MCF 10A (cell line): ENCODE measurements at places on chromosomes 5 and 9. TPM values are rescaled to one million over a fixed set of nuclear protein-coding genes. Genes with fewer than 3 reads are reported as not detected.

GRCh38 chr9:92206488-92206887, 87.0 kb downstream of the IARS1 start:
- H3K4me3 ChIP-seq: no peak overlapping the region
- DNase-seq: peak; percentile 24
- no peaks in the 10 kb centered on the region for H3K4me1 ChIP-seq

GRCh38 chr9:86175743-86176456, 76.5 kb upstream of the GOLM1 start:
- H3K36me3 ChIP-seq: peaks cover 5% of the 10 kb centered on the region
- H3K4me3 ChIP-seq: no peak overlapping the region
- H3K4me1 ChIP-seq: peaks cover 14% of the 10 kb centered on the region
- no peak overlapping the region for H3K27ac ChIP-seq
- DNase-seq: peak; percentile 58
- H3K27me3 ChIP-seq: no peaks in the 10 kb centered on the region

DNA sequence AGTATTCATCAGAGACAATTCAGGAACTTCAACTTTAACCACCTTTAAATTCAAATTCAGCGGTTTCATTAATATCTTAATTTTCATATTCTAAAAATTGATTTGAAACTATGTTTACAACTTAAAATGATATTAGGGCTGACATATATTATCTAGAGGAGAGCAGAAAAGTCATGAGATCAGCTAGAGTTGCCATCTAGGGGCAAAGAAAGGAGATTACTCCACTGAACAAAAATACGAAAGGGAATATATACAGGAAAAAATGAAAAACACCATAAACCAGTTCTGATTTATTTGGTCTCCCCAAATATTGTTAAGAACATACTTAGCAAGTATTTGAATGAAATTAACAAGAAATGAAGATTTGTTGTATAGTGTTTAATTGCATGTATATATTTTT, 946.3 kb downstream of the DTWD2 start:
- H3K4me1 ChIP-seq: no peaks in the 10 kb centered on the region
- no peak overlapping the region for H3K27ac ChIP-seq
- H3K4me3 ChIP-seq: no peak overlapping the region
- no peaks in the 10 kb centered on the region for H3K27me3 ChIP-seq
- DNase-seq: no peak

LMNB1 gene
- total RNA-seq: 19.6 and 31.6 TPM in 2 replicates

FOXD4L6 gene
- total RNA-seq: 0.30 and 0.69 TPM in 2 replicates

- peaks cover 9% of the 10 kb centered on the region for H3K27me3 ChIP-seq
- no peak overlapping the region for H3K27ac ChIP-seq
- no peaks in the 10 kb centered on the region for H3K36me3 ChIP-seq
- H3K4me1 ChIP-seq: no peaks in the 10 kb centered on the region
- no peak overlapping the region for H3K4me3 ChIP-seq
These were observed 57.5 kb upstream of the STK32A start for GRCh38 chr5:147177125-147177840.

DNA sequence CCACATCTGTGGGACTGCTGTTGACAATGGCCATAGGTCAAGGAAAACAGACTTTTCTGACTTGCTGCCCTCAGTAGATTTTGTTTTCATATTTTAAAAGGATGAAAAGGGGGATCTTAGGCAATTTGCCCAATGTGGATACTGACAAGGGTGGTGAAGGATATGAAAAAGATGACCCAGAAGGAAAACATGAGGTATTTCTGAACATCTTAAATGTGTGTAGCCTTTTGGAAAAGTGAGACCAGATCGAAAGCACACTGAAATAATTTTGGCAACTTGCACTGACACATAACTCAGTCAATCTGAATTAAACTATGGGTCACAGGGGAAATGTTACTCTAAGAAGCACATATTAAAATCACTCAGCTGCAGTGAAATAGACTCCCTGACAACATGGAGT, 1793.0 kb upstream of the ACO1 start:
- DNase-seq: no peak
- no peaks in the 10 kb centered on the region for H3K27me3 ChIP-seq
- no peaks in the 10 kb centered on the region for H3K4me1 ChIP-seq
- H3K4me3 ChIP-seq: no peak overlapping the region
- no peaks in the 10 kb centered on the region for H3K36me3 ChIP-seq

- H3K4me3 ChIP-seq: no peak overlapping the region
- no peaks in the 10 kb centered on the region for H3K36me3 ChIP-seq
- peaks cover 7% of the 10 kb centered on the region for H3K4me1 ChIP-seq
- no peaks in the 10 kb centered on the region for H3K27me3 ChIP-seq
These were observed 78.0 kb downstream of the ADRB2 start for GRCh38 chr5:148904440-148904839.
